ENCODE measurements at places on chromosomes 16 and 17. TPM values are rescaled to one million over a fixed set of nuclear protein-coding genes. Genes with fewer than 3 reads are reported as not detected.
A peak's percentile ranks its signal among the peaks of the same experiment; 100 is the strongest.

DNA sequence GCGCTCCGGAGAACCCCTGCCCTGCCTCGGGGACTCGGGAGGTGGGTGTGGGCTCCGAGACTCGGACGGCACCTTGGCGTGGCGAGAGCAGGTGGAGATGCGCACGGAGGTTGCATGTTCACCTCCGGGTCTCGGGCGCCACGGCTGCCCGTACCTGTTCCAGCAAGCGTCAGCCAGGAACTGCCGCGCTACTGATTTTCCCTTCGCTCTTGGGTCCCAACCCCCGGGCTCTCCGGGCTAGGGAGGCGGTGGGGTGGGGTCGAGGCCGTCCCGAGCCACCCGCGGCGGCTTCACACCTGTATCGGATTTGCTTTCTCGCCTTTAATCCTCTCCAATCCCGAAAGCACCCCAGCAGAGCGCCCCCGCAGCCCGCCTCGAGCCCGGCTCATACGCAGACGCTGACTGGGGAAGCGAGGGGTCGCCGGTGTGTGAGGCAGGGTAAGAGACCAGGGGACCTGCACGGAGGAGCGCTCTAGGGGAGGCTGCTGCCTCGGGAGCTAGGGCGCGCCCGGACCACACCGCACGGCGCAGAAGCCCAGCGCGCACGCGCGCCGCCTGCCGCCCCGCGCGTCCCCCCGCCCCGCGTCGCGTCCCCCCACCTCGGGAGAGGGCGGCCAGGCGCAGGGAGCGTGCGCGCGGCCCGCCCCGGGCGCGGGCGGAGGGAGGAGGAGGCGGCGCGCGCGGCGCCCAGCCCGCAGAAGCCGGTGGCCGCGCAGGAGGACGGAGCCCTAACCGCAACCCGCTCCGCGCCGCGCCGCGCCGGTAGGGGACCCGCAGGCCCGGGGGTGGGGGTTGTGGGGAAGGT, at the start of gene DUSP14:
DUSP14 (plus strand) TSS at position 695 of the 805 bp plus-strand sequence. CDS start 22,382 bp downstream, outside the sequence.
- DNase-seq: peak; percentile 73

The CEP112 gene
- total RNA-seq: 22.6 TPM

The ACBD4 gene
- 4.4 TPM for total RNA-seq

GRCh38 chr17:50502301-50502990, 5.8 kb upstream of the MYCBPAP start:
- no peak for DNase-seq

- DNase-seq: no peak
Observed at GRCh38 chr16:3546986-3547682, 30.1 kb downstream of the NLRC3 start.

The GPR142 gene
- total RNA-seq: not detected

GRCh38 chr17:81453712-81454111, 58.5 kb downstream of the BAHCC1 start:
- DNase-seq: no peak

GRCh38 chr16:83956336-83957289, 3.6 kb downstream of the OSGIN1 start:
- peak; percentile 46 for DNase-seq

GRCh38 chr17:48546137-48546923, 1.4 kb upstream of the HOXB2 start:
- DNase-seq: peak; percentile 53

DNA sequence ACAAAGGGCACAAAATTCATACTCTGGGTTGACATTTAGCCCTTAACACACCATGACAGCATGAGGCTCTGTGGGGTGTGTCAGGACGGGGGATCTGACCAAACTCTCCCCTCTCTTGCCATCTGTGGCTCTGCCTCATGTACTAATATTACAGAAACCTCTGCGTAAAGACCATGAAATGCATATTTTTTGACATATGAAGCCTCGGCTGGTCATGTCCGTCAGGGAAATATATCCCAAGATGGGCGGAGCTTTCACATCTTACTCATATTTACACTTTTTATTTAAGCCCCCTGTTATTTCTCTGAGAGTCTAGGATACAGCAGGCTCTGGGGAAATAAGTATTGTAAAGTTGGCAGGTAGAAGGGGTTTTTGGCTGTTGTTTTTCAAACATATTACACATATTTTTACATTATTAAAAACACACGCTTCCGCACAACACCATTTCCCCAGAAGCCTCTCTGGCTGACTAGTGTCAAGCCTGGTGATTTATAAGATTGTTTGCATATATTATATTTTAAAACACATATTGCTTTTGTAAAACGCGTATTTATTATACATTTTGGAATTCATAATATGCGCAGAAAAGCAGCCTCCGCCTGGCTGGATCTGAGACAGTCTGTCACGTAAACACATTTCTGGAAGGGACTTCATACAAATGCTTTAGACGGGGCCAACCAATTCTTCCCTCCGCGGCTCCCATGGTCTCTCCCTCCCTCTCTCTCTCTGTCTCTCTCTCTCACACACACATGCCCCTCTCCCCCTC, 237.7 kb upstream of the ZFHX3 start:
- no peak for DNase-seq

The SDK2 gene
- under 0.01 TPM for total RNA-seq

DNA sequence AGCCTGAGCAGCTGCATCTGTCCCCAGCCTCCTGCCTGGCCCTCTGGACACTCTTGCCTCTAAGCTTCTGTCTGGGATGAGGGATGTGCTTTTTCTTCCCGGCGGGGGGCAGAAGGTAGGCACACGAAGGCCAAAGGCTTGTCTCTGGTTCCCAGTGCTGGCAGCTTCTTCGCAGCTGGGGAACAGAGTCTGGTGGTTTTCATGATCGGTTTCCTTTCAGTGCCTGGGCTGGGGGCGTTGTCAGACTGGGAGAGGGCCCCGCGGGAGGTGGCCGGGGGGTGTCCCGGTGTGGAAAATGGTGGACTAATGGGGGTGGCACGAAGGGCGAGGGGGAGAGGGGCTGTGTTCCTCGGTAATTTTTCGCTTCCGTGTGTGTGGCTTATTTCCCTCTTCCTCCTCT, 988 bp downstream of the RAP1GAP2 start:
- DNase-seq: no peak

DNA sequence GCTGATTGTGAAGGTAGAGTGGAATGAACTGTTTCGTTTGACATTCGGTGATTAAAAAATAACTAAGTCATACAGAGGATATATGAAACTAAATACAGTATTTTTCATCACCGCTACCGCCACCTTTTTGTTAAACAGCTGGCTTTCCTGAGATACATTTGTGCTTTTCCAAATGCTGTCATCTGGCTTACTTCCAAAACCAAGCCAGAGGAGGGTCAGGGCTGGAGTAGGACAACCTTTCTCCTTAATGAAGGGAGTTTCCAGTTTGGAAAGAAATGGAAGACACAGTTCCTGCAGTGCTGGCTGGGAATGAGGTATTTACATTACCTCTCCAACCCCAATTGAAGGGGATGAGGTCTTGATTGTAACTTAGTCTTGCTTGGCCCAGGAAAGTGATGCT, 3.2 kb downstream of the TNRC6C start:
- no peak for DNase-seq

- no peak for DNase-seq
Observed at GRCh38 chr16:14682121-14682520, 12.0 kb downstream of the PLA2G10 start.

DNA sequence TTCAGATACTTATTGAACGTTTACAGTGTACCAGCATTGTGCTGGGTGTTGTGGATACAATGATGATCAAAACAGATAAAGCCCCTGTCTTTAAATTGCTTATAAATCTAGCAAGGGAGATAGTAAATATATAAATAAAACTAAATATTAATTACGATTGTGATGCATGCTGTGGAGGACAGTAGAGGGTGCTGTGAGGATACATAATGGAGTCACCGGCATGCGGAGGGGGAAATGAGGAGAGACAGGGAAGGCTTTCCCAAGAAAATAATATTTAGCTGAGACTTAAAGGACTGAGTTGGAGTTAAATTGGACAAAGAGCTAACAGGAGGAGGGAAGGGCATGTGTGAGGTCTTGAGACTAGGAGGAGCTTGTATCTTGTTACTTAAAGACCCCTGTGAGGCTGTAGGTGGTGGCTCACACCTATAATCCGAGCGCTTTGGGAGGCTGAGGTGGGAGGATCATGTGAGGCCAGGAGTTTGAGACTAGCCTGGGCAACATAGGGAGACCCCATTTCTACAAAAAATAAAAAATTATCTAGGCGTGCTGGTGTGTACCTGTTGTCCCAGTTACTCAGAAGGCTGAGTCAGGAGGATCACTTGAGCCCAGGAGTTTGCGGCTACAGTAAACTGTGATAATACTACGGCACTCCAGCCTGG, 2.4 kb downstream of the DHRS7B start:
- DNase-seq: peak; percentile 40

- DNase-seq: no peak
Observed at GRCh38 chr17:16953347-16953746, 18.6 kb downstream of the TNFRSF13B start.

DNA sequence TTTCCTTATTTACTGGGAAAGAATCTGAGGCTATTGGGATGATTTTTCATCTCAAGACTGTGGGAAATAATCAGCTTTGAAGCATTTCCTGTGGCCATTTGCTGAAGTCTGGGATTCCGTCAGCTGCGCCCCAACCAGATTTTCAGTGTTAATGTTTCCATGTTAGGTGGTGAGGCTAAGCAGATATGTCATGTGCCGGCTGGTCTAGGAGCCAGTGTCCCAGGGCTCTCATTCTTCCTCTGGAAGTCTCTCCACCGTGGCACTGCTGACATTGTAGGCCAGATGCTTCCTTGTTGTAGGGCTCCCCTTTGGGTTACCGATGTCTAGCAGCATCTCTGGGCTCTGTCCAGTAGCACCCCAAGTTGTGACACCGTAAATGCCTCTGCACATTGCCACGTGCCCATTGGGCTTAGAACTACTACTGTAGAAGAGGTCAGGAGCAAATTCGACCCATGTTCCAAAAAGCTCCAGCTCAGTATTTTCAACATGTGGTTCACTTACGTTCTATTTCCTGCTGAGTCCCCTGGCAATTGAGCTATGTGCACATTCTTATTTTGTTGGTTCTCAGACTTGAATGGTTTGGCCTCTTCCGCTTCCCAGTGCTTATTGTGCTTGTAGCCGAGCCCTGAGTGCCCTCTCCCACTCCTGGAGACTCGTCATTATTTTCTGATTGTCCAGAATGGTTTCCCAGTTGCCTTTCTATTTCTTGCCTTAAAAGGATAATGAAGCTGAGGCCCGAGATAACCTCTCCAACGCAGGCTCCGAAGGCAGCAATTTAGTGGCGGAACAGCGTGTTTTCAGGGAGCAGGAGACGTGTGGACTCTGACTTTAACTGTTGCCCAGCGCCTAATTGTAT, 82.2 kb downstream of the SPECC1 start:
- no peak for DNase-seq

- DNase-seq: no peak
Observed at GRCh38 chr16:79312502-79312901, 288.0 kb downstream of the MAF start.

The KRT33A gene
- total RNA-seq: not detected

DNA sequence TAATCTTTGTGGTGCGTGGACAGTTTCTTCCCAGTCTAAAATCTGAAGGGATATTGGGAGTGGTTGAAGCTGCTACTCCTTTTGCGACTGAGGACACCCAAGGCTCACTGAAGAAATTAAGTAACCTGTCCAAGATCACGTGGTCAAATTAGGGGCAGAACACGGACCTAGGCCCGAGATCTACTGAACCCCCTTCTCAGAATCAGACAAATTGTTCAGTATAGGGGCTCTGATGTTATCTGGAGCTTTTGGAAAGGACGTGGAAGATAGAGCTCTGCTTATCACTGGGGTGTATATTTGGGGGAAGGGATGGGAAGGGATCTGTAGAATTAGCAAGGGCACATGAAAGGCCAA, 857 bp downstream of the TANGO6 start:
- no peak for DNase-seq

DNA sequence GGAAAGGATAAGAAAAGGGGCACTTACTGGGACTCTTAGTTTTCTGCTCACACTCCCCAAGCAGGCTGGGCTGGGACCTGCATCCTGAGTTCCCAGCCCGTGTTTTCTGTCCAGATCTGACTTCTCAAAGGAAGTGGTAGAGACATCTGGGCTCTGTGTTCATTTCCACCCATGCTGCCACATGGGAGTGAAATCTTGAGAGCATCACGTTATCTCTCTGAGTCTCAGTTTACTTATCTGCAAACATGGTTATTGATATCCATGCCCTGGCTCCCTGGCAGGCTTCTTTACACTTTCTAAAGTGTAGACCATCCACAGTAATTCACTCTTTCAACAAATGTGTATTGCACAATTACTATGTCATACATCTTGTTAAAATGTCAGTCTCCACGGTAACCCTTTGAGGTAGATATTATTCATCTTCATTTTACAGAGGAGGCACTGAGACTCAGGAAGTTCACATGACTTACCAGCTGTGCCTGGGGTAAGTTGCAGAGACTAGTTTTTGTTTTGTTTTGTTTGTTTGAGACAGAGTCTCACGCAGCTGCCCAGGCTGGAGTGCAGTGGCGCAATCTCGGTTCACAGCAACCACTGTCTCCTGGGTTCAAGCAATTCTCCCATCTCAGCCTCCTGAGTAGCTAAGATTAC, 3.4 kb downstream of the ZNF688 start:
- DNase-seq: peak; percentile 93

Data from LHCN-M2 (cell line).